ENCODE measurements at places on chromosomes 13 and 19. TPM values are rescaled to one million over a fixed set of nuclear protein-coding genes. Genes with fewer than 3 reads are reported as not detected.

- no peak for DNase-seq
Observed at GRCh38 chr19:307111-307531, 15.9 kb upstream of the PLPP2 start.

DNA sequence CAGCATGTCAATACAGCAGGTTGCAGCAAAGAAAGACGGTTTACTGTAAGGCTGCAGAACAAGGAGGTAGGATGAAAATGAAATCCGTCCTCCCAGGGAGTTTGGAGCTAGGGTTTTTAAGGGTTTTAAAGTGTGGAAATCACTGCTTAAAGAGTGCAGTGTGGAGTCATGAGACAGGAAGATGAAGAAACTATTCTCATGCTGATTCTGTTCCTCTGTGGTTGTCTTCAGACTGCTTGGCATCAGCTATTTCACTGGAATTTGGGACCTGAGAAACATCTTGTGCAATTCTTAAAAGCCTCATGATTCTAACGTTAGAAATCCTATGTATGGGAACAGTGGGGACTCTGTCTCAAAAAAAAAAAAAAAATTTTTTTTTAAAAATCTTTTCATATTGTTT lies 11.4 kb downstream of the ZNF331 start:
- DNase-seq: peak; percentile 32

The ZNF560 gene
- total RNA-seq: 0.15 TPM

- DNase-seq: no peak
Observed at GRCh38 chr13:76953968-76954367, 5.7 kb downstream of the ACOD1 start.

GRCh38 chr13:22432690-22433089 lies 748.1 kb upstream of the SGCG start:
- DNase-seq: no peak

DNA sequence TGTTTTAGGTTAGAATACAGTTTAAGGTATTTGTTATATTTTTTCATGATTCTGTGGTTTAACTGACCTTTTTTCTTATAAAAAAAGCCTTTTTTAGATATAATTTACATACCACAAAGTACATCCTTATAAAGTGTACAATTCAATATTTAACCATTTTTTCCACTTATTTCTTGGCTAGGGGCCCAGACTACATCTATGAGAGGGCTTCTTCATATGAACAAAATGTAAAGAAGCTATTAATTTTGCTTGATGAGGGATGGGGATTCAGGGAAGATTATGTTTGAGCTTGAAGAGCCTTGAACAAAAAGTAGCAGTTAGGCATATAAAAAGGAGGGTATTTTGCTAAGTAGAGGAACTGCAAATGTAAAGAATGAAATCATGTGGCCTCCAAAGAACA lies 2.2 kb downstream of the CCDC122 start:
- no peak for DNase-seq

DNA sequence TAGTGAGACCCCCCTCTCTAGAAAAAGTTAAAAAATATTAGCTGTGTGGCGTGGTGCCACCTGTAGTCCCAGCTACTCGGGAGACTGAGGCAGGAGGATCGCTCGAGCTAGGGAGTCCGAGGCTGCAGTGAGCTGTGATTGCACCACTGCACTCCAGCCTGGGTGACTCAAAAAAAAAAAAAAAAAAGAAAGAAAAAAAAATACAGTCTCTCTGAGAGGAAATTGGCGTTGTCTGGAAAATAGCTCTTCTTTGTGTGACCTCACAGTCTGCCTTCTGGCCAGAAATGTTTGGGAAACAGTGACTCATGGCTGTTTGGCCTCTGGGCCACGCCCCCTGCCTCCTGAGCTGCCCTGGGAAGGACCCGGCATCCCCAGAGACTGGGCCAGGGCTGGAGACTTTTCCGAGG lies 10.7 kb downstream of the MARCHF2 start:
- peak; percentile 97 for DNase-seq

GRCh38 chr19:41531438-41532311 lies 44.3 kb upstream of the CEACAM21 start:
- DNase-seq: no peak

Measured in renal cortical epithelial cell (primary cell).